ENCODE measurements at places on chromosomes 7 and 10. TPM values are rescaled to one million over a fixed set of nuclear protein-coding genes. Genes with fewer than 3 reads are reported as not detected.

DNA sequence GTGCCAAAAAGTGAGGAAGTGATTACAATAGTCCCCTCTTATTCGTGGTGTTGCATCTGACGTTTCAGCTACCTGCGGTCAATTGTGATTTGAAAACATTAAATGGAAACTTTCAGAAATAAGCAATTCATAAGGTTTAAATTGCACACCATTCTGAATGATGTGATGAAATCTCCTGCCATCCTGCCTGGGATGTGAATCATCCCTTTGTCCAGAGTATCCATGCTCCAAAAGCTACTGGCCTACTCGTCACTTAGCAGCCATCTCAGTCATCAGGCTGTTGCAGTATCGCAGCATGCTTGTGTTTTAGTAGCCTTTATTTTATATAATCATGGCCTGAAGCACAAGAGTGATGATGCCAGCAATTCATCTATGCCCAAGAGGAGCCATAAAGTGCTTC lies 97.7 kb upstream of the CDCA7L start:
- no peaks in the 10 kb centered on the region for H3K4me1 ChIP-seq
- peaks cover 11% of the 10 kb centered on the region for H3K27me3 ChIP-seq
- no peak for DNase-seq
- no peak overlapping the region for H3K4me3 ChIP-seq
- H3K27ac ChIP-seq, result no peak overlapping the region

DNA sequence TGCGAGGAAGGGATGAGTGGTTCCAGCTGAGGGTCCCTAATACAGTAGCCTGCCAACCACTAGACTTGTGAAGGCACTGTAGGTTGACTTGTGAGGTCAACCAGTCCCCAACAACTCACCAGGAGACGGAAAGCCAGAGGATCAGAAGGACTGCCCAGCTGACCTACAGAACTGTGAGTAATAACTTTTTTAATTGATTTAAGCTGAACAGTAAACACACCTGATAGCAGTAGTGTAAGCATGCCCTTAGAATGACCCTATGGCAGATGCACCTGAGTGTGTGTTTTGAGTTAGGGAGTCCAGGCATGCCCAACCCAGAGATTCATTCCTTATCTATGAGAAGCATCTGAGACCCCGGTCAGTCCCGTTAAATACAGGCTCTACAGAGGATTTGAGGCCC lies 14.1 kb downstream of the PRLHR start:
- H3K4me3 ChIP-seq, result no peak overlapping the region
- DNase-seq, result no peak
- H3K27ac ChIP-seq, result no peak overlapping the region

DNA sequence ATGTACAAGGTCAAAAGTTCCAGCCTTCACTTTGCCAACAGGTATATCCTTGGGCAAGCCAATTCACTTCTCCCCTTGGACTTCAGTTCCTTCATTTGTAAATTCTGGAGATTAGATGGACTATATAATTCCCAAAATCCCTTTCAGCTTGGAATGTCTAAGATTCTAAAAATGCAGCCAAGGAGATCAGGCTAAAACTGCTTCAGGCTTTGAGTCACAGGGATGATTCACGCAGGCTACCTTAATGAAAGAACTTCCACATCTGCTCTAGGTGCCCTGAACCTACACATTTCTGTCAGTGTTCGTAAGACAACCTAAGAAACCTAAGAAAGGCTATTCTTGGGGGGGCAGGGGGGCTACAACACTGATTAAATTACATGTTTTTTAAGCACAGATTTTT lies 7.1 kb downstream of the CPVL start:
- no peak overlapping the region for H3K4me3 ChIP-seq
- no peaks in the 10 kb centered on the region for H3K36me3 ChIP-seq
- H3K27me3 ChIP-seq, result peaks cover 17% of the 10 kb centered on the region
- peaks cover 10% of the 10 kb centered on the region for H3K4me1 ChIP-seq

DNA sequence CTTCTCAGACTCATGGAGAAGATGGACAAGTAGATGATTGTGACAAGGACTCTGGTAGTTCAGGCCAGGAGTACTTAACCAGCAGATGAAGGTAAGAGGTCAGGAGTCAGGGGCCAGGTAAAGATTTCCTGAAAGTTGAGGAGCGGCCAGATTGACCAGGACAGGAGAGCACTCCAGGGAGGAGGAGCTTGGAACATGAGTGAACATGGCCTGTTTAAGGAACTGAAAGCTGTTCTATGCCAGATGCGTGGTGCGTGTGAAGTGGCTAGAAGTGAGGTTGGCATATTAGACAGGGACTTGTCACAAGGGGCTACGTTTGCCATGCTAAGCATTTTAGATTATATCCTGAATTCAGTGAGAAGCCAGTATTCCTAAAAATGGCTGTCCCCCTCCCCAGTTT lies 157.2 kb downstream of the WNT2 start:
- no peak overlapping the region for H3K27ac ChIP-seq
- H3K27me3 ChIP-seq, result no peaks in the 10 kb centered on the region
- H3K4me3 ChIP-seq, result no peak overlapping the region
- H3K36me3 ChIP-seq, result no peaks in the 10 kb centered on the region
- DNase-seq, result no peak

- H3K4me1 ChIP-seq, result no peaks in the 10 kb centered on the region
- H3K27me3 ChIP-seq, result no peaks in the 10 kb centered on the region
- DNase-seq, result no peak
- no peaks in the 10 kb centered on the region for H3K36me3 ChIP-seq
- no peak overlapping the region for H3K27ac ChIP-seq
- H3K4me3 ChIP-seq, result no peak overlapping the region
Observed at GRCh38 chr7:143514995-143515735, 37.5 kb downstream of the TAS2R41 start.

- no peaks in the 10 kb centered on the region for H3K27me3 ChIP-seq
- DNase-seq, result no peak
- H3K27ac ChIP-seq, result peak overlapping the region; percentile 83
- peak overlapping the region; percentile 47 for H3K4me3 ChIP-seq
- peaks cover 100% of the 10 kb centered on the region for H3K4me1 ChIP-seq
Observed at GRCh38 chr10:22652988-22653481, 61.3 kb downstream of the PIP4K2A start.

GRCh38 chr10:120946497-120946896 lies 95.3 kb downstream of the WDR11 start:
- peaks cover 12% of the 10 kb centered on the region for H3K4me1 ChIP-seq
- H3K27me3 ChIP-seq, result peaks cover 25% of the 10 kb centered on the region
- no peak overlapping the region for H3K27ac ChIP-seq
- DNase-seq, result no peak

DNA sequence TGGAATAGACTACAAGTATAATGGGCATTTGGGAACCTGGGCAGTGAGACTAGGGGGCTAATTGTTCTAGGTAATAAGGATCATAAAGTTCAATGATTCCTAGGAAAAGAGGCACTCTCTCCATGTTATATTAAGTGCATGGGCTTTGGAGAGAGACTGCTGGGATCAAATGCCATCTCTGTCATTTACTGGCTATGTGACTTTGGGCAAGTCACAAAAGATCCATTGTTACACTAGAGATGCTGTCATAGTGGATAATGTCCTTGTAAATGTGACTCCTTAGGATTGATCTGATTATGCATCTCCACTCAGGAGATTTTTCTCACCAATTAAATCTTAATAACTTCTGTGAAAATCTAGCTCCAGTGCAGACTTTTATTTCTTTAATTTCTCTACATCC lies 156.3 kb upstream of the CACNA2D1 start:
- DNase-seq, result no peak
- no peaks in the 10 kb centered on the region for H3K36me3 ChIP-seq
- H3K27ac ChIP-seq, result no peak overlapping the region
- no peak overlapping the region for H3K4me3 ChIP-seq

- H3K27me3 ChIP-seq, result peaks cover 1% of the 10 kb centered on the region
- DNase-seq, result no peak
- H3K4me1 ChIP-seq, result no peaks in the 10 kb centered on the region
- H3K4me3 ChIP-seq, result no peak overlapping the region
- no peaks in the 10 kb centered on the region for H3K36me3 ChIP-seq
- H3K27ac ChIP-seq, result no peak overlapping the region
Observed at GRCh38 chr10:34802692-34803091, 12.4 kb downstream of the PARD3 start.

DNA sequence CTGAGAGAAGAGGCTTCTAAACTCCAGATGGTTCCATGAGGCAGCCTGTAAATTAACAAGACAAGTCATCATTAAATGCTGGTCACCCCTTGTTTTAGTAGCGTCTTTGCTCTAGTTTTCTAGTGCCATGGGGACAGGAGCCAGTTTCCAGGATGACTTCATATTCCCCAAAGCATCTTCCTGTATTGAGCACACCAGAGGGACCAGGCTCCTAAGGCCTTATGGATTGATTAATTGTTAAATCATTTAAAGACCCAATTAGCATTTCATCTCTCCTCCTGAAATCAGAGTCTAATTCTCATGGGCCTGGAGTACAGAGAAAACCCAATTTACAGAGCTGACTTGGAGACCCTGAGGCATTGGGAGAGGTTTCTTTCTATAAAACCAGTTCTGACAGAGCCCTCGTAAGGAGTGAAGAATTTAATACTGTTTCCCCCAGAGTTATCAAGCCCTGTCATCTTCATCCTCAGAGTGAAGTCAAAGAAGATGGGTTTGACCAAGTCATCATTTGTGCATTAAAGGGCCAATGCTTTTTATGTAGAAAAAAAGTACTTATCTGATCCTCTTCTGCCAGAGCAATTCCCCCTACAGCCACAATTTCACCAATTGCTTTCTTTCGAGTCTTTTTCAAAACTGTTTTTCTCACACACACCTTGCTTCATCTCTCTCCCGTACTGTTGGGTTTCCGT lies 678.7 kb downstream of the SDK1 start:
- no peak for DNase-seq
- H3K36me3 ChIP-seq, result no peaks in the 10 kb centered on the region
- no peak overlapping the region for H3K4me3 ChIP-seq
- no peak overlapping the region for H3K27ac ChIP-seq
- no peaks in the 10 kb centered on the region for H3K4me1 ChIP-seq

DNA sequence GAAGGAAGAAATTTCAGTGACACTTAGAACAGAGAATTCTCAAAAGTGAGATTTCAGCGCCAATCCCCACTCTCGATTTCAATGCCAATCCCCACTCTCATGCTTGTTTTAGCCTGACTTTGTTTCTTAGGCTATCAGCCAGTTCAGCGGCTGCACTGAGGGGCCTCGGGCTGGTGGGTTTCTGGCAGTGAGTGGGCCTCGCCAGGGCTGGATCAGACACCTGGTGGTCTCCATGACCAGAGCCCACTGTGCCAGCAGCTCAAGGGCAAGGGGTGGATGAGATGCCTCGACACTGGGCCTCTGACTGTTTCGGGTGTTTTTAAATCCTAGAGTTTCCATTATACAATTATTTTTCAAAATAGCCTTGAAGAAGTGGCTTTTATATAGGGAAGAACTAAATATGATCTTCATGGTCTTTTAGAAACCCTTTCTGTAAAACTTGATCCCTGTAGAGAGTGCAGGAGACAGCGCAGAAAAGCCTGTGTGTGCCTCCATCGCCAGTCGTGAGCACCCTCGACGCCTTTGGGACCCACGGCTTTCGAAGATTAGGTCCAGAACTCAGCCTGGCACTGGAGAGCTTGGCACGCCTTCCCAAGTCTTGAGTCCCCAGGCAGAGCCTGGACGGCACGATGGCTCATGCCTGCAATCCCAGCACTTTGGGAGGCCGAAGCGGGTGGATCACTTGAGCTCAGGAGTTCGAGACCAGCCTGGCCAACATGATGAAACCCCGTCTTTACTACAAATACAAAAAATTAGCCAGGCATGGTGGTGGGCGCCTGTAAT lies 76.2 kb downstream of the INPP5A start:
- DNase-seq, result no peak
- no peak overlapping the region for H3K4me3 ChIP-seq
- no peak overlapping the region for H3K27ac ChIP-seq
- H3K36me3 ChIP-seq, result peaks cover 7% of the 10 kb centered on the region

DNA sequence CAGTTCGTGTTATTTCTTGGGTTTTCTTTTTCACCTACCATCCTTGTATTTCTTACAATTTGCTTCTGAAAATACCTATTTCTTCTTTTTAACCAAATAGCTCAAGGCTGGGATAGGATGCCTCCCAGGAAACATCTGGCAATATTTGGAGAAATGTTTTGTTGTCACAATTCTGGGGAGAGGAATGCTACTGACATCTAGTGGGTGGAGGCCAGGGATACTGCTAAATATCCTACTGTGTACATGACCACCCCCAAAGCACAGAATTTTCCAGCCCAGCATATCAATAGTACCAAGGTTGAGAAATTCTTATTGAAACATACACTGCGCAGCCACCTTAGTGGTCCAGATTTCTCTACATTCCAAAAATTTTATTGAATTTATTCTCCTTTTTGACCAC lies 55.5 kb downstream of the CNTNAP2 start:
- no peak overlapping the region for H3K27ac ChIP-seq
- no peaks in the 10 kb centered on the region for H3K36me3 ChIP-seq
- no peak overlapping the region for H3K4me3 ChIP-seq
- no peaks in the 10 kb centered on the region for H3K4me1 ChIP-seq

GRCh38 chr10:84876116-84876999 lies 548.0 kb downstream of the CCSER2 start:
- no peak for DNase-seq
- no peak overlapping the region for H3K4me3 ChIP-seq
- no peaks in the 10 kb centered on the region for H3K27me3 ChIP-seq
- no peaks in the 10 kb centered on the region for H3K36me3 ChIP-seq
- H3K27ac ChIP-seq, result no peak overlapping the region

GRCh38 chr7:28748933-28749584 lies 209.1 kb downstream of the TRIL start:
- H3K4me1 ChIP-seq, result no peaks in the 10 kb centered on the region
- no peaks in the 10 kb centered on the region for H3K27me3 ChIP-seq
- no peak overlapping the region for H3K27ac ChIP-seq
- H3K36me3 ChIP-seq, result no peaks in the 10 kb centered on the region
- no peak for DNase-seq

- peak within 1 kb of the TSS; percentile 87 for H3K4me3 ChIP-seq
- H3K4me1 ChIP-seq, result peaks cover 43% of the 10 kb centered on the region
- peak; percentile 89 for DNase-seq
- peaks cover 56% of the 10 kb centered on the region for H3K36me3 ChIP-seq
- no peaks in the 10 kb centered on the region for H3K27me3 ChIP-seq
Observed at GRCh38 chr7:56063882-56064625, at the start of gene SUMF2. Gene SUMF2, plus strand, starts transcription at chr7:56064286. Its CDS starts 26 bp downstream, at chr7:56064312.

Gene EFCAB10
- not detected for total RNA-seq

Gene HOXA2
- total RNA-seq, result not detected

Gene EN2
- not detected for total RNA-seq

Gene DDIT4
- 475 TPM for total RNA-seq

Gene FAM131B
- 1.2 TPM for total RNA-seq

Gene ORC5
- total RNA-seq, result 20.0 TPM

Gene MUC3A
- not detected for total RNA-seq

Gene SLC29A4
- total RNA-seq, result 0.45 TPM

Gene MYPN
- total RNA-seq, result not detected

Gene CYP26C1
- total RNA-seq, result not detected
